Stimulated activated CD4-positive, alpha-beta T cell treated with anti-CD3 and anti-CD28 coated beads, TNF-alpha, amount 100 ng/mL, for 1 hour (primary cell): ENCODE measurements at places on chromosomes 7 and 10.

GRCh38 chr10:10792681-10793080 lies 225.0 kb upstream of the CELF2 start:
- no peak for DNase-seq

DNA sequence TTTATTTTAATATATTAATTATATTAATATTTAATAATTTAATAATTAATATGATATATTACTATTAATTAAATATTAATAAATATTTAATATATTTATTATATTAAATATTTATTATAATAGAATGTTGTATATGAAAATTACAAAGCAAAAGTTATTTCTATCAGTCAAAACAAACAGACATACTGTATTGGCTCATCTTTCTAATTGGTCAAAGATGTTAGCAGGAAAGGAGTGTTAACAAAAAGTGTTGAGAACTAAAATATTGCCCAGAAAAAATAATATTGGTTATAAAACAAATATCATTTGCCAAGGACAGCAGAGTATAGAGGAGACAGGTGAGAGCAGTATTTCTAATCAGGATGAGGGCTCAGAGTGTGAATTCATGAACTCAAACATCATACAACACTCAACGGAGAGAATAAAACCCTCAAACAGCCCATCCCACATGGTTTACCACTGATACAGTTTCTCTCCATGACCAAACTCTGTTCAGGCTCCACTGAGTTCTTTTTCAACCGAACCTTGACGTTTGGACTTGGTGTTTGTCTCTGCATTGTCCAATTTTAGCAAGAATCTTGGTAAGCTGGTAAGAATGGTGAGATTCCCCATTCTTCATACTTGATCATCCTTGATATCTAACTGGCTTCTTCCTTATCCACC lies 58.0 kb downstream of the TSPAN12 start:
- DNase-seq, result no peak

DNA sequence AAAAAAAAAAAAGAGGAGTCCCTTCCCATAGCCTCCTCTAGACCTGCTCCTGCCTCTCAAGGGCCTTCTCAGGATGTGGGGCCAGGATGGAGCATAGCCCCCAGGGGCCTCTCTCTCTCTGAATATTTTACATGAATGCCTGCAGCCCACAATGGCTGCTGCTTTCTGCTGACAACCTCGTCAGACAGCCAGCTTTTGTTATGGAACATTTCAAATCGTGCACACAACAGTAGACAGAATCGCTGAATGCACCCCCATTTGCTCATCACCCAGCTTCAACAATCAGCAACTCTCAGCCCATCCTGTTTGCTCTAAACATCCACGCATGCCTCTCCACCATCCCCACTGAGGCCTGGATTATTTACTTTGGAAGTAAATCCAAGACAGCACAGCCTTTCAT lies 5.4 kb downstream of the PLAC9 start:
- no peak for DNase-seq

GRCh38 chr7:100017300-100017699 lies 1.9 kb downstream of the ZKSCAN1 start:
- DNase-seq, result no peak

- DNase-seq, result no peak
Observed at GRCh38 chr7:106101726-106102125, 10.4 kb downstream of the SYPL1 start.

DNA sequence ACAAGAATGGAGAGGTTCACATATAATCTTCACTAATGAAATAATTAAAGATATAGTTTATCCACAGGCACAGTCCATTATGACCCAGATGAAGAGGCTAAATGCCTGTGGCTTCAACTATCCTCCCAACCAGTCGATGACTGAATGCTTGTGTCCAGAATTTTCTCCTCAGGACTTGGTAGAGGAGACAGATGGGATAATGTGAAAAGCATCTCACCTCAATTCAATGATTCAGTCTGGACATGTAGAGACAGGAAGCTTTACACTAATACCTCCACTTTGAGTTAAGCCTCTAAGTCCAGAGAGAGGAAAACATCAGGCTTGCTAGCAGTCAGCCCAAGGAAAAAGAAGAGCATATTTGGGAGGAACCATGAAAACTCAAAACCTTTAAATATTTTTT lies 59.1 kb upstream of the COL1A2 start:
- DNase-seq, result no peak

DNA sequence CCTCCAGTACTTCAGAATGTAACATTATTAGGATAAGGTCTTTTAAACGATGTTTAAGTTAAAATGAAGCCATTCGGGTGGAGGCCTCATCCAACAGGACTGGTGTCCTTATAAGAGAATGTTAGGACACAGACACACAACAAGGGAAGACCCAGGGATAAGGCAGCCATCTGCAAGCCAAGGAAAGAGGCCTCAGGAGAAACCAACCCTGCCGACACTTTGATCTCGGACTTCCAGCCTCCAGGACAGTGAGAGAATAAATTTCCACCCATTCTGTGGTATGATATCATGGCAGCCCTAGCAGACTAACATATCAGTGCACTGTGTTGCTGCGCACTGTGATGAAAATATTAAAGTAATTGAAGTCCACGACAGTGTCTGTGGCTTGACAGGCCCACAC lies 250.8 kb downstream of the COBL start:
- DNase-seq, result no peak

GRCh38 chr7:9874182-9874581 lies 1099.5 kb upstream of the PHF14 start:
- DNase-seq, result no peak

GRCh38 chr10:13673156-13673555 lies 86.4 kb downstream of the PRPF18 start:
- DNase-seq, result no peak

GRCh38 chr7:137967143-137968018 lies 34.5 kb downstream of the CREB3L2 start:
- DNase-seq, result no peak

DNA sequence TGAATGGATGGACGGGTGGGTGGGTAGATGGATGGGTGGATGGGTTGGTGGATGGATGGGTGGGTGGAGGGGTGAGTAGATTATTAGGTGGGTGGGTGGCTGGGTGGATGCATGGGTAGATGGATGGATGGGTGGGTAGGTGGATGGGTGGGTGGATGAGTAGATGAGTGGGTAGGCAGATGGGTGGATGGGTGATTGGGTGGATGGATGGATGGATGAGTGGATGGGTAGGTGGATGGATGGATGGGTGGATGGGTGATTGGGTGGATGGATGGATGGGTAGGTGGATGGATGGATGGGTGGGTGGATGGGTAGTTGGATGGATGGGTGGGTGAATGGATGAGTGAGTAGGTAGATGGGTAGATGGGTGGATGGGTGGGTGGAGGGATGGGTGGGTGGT lies 59.6 kb upstream of the ADGRA1 start:
- no peak for DNase-seq

DNA sequence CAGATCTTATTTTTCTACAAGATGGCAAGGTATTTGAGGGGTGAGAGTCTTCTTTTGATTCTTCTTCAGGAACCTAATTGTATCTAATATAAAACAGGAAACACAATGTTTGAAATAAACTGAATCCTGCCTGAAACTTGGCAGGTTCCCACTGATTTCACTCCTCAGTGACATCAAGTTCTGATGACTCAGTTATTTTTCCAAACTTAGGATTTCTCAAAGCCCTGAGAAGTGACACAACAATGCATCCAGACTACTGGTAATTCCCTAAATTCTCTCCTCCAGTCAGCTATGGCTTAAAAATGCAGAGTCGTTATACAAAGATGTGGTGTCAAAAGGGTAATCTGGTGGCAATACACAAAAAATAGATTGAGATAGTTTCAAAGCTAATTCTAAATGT lies 80.9 kb downstream of the ABLIM1 start:
- DNase-seq, result no peak

- no peak for DNase-seq
Observed at GRCh38 chr7:22765609-22766008, 38.6 kb downstream of the IL6 start.

DNA sequence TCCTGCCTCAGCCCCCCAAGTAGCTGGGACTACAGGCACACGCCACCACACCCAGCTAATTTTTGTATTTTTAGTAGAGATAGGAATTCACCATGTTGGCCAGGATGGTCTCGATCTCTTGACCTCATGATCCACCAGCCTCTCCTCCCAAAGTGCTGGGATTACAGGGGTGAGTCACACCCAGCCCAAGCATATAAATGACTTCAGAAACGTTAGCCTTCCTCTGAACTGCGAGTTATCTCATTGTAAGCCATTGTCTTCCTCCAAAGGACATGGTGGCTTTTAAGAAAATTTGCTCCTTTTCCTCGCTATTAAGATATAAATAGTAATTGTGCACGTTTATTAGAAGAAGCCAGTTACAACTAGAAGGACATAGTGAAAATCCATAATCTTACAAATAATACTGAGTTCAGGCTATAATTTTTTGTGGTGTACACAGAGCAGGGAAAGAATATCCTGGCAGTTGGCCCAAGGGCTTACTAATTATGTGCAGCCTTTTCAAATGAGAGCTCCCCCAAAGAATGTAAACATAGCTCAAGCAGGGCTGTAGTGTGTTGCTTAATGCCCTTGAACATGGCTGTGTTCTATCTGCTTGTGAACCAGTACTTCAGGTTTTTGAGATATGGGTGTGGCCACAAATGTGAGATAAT lies 495.8 kb downstream of the PARD3 start:
- no peak for DNase-seq

DNA sequence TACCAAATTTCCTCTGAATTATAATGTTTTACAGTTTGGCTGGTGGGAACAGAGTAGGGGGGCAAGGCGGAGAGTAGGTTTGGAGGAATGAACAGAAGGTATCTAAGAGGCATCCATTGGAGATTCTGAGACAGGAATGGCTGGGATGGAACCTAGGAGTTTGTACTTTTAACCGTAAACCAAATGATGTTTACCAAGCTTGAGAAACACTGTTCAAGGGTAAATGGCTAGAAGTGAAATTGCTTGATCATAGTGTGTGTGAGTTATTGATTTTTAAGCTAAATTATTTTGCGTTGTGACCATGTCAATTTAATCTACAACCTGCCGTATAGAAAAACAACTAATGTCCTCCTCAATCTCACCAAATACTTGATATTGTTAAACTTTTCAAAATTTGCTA lies 306.4 kb upstream of the PHYHIPL start:
- no peak for DNase-seq

DNA sequence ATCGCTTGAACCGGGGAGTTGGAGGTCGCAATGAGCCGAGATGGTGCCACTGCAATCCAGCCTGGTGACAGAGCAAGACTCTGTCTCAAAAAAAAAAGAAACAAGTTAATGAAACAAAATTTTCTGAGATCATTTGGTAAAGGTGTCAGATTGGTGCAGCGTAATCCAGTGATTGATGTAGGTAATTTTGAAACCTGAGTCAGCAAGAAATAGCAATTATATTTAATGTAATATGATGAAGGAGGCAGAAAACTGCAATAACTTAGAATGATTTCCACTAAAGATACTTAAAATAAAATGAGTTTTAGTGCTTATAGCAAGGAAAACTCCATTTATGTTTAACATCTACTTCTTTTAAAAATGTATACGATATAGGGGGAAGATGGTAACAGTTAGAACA lies 1049.8 kb upstream of the C7orf33 start:
- DNase-seq, result no peak

- DNase-seq, result no peak
Observed at GRCh38 chr7:41559426-41559825, 143.5 kb downstream of the INHBA start.

- DNase-seq, result no peak
Observed at GRCh38 chr7:121153411-121153810, 164.9 kb downstream of the CPED1 start.

GRCh38 chr7:91165846-91166230 lies 98.4 kb upstream of the FZD1 start:
- no peak for DNase-seq

GRCh38 chr10:48506147-48506917 lies 98.5 kb downstream of the ARHGAP22 start:
- no peak for DNase-seq

GRCh38 chr10:60732807-60733516 lies 45.3 kb upstream of the CDK1 start:
- DNase-seq, result no peak

- no peak for DNase-seq
Observed at GRCh38 chr7:129210256-129210988, 14.4 kb upstream of the AHCYL2 start.

GRCh38 chr7:28411876-28412662 lies at the start of gene CREB5:
CREB5 (plus strand) TSS chr7:28412518; CDS start chr7:28412915, 397 bp downstream.
- DNase-seq, result no peak

DNA sequence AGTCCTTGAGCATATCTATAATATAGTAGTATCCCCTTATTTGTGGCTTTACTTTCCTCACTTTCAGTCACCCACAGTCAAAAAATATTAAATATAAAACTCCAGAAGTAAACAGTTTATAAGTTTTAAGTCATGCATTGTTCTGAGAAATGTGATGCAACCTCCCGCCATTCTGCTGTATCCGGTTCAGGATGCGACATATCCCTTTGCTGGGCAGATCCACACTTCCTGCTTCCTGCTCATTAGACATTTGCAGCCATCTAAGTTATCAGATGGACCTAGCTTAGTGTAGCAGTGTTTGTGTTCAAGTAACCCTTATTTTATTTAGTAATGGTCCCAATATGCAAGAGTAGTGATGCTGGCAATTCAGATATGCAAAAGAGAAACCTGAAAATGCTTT lies 38.9 kb upstream of the BMS1 start:
- no peak for DNase-seq

DNA sequence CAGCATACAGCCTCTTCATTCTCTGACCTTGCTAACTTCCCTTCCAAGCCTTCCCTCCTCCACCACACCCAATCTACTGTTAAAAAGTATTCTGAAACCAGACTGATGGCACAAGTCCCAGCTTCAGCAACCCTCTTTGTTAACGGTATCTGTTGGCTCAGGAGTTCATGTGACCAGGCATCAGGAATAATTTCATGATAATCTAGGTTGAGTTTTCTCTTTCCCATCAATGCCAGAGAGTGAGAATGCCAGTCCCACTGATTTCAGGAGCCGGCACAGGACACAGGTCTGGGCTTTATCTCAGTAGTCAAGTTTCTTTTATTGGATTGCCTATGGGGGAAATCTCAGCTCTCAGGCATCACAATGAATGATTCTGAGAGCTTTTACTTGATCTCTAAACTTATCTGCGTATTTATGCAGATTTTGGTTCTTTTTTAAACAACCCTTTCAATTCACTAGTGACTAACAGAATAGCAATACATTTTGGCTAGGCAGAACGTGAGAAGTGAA lies 231.0 kb upstream of the LYZL1 start:
- no peak for DNase-seq

GRCh38 chr10:11381023-11381422 lies 230.4 kb downstream of the USP6NL start:
- no peak for DNase-seq
